Stimulated activated CD8-positive, alpha-beta memory T cell treated with anti-CD3 and anti-CD28 coated beads, Interleukin-7, amount 100 ng/mL, for 4 hours (primary cell): ENCODE measurements at places on chromosomes 13 and 19.

DNA sequence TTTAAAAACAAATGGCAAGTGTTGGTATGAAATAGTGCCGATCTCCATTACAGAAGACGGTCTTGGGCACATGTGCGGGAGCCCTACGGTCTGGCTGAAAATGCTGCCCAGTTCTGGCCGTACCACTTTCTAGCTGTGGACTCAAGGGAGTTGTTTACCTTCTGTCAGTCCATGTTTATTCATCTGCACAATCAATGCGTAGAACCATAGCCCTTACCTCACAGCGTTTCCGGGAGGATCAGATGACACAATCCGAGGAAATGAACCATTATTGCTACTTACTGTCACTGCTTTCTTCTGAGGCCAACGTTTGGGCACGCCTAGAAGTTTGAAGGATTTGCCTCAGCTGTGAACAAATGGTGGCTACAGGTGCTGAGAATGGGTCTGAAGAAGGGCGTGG, 31.2 kb downstream of the GADD45B start:
- DNase-seq: peak; percentile 6

GRCh38 chr13:113113846-113114271, 8.3 kb downstream of the F7 start:
- DNase-seq: no peak

- no peak for DNase-seq
These were observed 3.7 kb downstream of the CEACAM16 start for GRCh38 chr19:44702551-44703176.

DNA sequence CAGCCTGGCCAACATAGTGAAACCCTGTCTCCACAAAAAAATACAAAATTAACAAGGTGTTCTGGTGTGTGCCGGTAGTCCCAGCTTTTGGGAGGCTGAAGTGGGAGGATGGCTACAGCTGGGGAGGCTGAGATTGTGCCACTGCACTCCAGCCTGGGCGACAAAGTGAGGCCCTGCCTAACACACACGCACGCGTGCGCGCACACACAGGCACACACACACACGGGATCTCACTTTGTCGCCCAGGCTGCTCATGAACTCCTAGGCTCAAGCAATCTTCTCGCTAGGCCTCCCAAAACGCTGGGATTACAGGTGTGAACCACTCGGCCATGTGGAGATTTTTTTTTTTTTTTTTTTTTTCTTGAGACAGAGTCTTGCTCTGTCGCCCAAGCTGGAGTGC, 3.2 kb upstream of the BTBD2 start:
- DNase-seq: no peak

- no peak for DNase-seq
These were observed 7.1 kb upstream of the DOCK6 start for GRCh38 chr19:11269408-11269807.

DNA sequence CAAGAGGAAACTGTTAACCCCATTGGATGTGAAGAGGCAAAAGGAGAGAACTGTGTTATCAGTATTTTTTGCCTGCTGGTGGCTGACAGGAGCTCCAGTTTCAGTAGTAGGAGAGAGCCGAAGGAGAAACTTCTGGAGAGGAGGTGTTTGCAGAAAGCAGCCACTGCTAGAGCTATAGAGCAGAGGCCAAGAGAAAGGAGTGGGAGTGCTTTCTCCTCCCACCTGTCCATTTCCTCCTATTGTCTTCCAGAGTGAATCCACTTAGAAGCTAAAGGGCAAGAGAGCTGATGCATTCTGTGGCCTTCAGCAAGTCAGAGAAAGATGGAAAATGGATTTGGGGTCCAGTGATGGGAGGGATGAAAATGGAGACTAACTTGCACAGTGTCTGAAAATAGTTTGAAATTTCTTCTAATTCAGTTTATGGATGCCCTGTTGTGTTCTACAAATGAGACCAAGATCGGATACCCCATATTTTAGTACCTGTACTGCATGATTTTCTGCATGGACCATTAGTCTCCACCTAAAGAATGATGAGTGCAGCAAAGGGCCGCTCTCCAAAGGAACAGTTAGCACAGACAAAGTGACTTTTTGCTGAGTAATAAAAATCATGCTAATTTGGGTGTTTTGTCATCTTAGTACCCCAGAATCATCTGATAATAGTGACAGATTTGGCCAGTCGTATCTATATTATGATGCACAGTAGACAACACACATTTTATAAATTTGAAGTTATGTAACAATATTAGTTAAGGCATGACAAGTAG, 10.7 kb downstream of the HS6ST3 start:
- DNase-seq: no peak

GRCh38 chr19:28039677-28040381, 1173.1 kb downstream of the UQCRFS1 start:
- no peak for DNase-seq

DNA sequence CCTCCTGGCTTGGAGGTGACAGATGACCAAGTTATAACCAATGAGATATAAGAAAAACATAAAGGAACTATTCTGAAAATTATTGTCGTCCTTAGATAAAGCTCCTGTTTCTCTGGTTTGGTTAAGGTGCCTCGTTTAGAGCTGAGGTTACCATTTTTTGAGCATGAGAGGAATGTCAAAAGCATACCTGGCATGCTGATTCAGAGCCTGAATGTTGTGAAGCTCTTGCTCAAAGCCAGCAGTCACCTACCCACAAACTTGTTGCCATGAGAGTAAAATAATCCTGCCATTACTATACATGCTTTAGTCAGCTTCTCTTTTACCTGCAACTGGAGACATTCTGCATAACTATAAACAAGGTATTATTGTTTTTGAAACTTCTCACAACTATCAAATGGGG, 1116.2 kb downstream of the DIAPH3 start:
- no peak for DNase-seq

- DNase-seq: no peak
These were observed 31.2 kb upstream of the CACNA1A start for GRCh38 chr19:13537454-13537853.

GRCh38 chr19:13018035-13018914, 23.0 kb downstream of the NFIX start:
- DNase-seq: no peak

DNA sequence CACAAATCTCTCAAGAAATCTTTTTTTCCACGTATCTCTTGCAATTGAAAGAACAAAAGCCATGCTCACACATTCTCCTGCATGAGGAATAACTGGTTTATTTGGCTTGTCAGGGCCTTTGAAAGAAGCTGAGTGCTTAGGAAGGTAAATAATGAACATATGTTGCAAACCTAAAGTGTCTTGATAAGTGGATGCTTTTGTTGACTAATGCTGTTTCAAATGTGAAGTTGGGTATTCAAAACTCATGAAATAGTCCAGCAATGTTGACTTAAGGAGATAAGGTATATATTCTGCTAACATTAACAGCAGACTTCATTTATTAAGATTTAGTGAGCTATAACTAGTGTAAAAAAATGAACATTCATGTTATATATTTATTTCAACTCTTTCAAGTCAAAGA, 1792.7 kb upstream of the MIR17HG start:
- DNase-seq: no peak

DNA sequence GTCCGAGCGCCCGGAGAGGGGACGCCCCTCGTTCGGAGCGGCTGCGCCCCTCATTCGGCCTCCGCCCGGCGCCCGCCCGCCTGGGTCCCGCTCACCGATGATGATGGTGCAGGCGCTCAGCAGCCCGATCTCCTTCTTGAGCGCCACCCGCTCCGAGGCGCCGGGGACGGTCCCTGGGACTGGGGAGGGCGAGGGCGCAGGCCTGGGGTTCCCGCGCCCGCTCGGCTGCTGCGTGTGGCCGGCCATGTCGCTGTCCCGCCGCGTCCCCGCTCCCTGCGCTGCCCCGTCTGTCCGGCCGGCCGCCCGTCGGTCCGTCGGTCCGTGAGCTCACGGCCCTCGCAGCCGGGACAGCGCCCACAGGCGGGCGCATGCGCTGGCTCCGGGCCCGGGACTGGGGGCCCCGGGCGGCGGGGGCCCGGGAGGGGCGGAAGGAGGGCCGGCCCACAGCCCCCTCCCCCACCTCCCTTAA, at the start of gene SLC7A10:
Gene SLC7A10, minus strand, starts transcription at position 393 of the 469 bp plus-strand sequence. Its CDS starts 147 bp downstream, at position 246.
- DNase-seq: no peak

DNA sequence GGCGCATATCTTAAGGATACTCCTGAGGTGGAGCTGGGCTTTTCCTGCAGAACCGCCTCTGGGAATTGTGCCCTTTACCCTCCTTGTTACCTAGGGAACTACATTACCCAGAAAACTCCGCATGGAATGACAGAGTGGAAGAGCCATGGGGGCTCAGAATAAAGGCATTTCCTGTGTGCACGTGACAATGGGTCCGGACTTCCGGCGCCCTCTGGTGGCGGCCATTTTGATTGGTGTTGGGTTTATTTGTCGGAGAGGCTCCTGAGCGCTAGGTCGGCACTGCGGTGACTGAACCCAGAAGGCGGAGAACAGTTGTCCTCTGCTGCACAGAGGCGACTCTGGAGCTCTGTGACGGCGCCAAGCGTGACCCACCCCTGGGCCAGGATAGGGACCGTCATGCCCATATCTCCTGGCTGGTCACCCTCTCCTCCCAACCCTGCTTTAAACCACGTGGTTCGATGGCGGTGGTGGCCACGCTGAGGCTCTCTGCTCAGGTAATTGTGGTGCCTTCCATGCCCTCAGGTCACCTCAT, at the start of gene ZNF587B:
Gene ZNF587B, plus strand, starts transcription at position 229 of the 532 bp plus-strand sequence. Its CDS starts 230 bp downstream, at position 459.
- DNase-seq: no peak
